ENCODE measurements at places on chromosomes 7 and 10. TPM values are rescaled to one million over a fixed set of nuclear protein-coding genes. Genes with fewer than 3 reads are reported as not detected.

NPC1L1 gene
- 0.06 TPM for total RNA-seq

TMEM229A gene
- total RNA-seq, result not detected

IFIT1B gene
- not detected for total RNA-seq

FAM24B gene
- 11.9 TPM for total RNA-seq

FBXL13 gene
- total RNA-seq, result 0.21 TPM

DEPP1 gene
- total RNA-seq, result 3.4 TPM

OPTN gene
- 57.2 TPM for total RNA-seq

TIMM23 gene
- 147 TPM for total RNA-seq

MMD2 gene
- not detected for total RNA-seq

PAX4 gene
- not detected for total RNA-seq

C7orf57 gene
- 0.32 TPM for total RNA-seq

MACC1 gene
- total RNA-seq, result not detected

ANKRD1 gene
- total RNA-seq, result 52.3 TPM

LIPM gene
- total RNA-seq, result not detected

NUTM2E gene
- total RNA-seq, result 0.43 TPM

ELFN1 gene
- total RNA-seq, result 0.37 TPM

CYP3A5 gene
- total RNA-seq, result 1.1 TPM

CBLL1 gene
- total RNA-seq, result 26.4 TPM

CDC14C gene
- total RNA-seq, result 0.03 TPM

EMX2 gene
- not detected for total RNA-seq

PIK3AP1 gene
- 0.56 TPM for total RNA-seq

ARHGAP22 gene
- total RNA-seq, result 3.4 TPM

UCN3 gene
- not detected for total RNA-seq

TMEM130 gene
- total RNA-seq, result 0.30 TPM

CFAP69 gene
- total RNA-seq, result 2.0 TPM

ENTPD1 gene
- total RNA-seq, result 0.07 TPM

RADIL gene
- 1.6 TPM for total RNA-seq

INA gene
- total RNA-seq, result 18.1 TPM

MARVELD1 gene
- total RNA-seq, result 54.4 TPM

SLC18A2 gene
- 0.02 TPM for total RNA-seq

PPP1R3C gene
- 21.7 TPM for total RNA-seq

SNX10 gene
- 5.2 TPM for total RNA-seq

NKX1-2 gene
- 0.05 TPM for total RNA-seq

SPDYE6 gene
- total RNA-seq, result not detected
